ENCODE measurements at places on chromosomes 12 and 14. TPM values are rescaled to one million over a fixed set of nuclear protein-coding genes. Genes with fewer than 3 reads are reported as not detected.

Gene HOXC4
- total RNA-seq = 0.47 TPM

Gene TC2N
- total RNA-seq = 53.1 TPM

Gene KRT78
- total RNA-seq = not detected

Gene LMBR1L
- total RNA-seq = 61.7 TPM

Gene NTS
- total RNA-seq = 2.3 TPM

Gene PAPLN
- 10.7 TPM for total RNA-seq

Gene CCDC85C
- 15.3 TPM for total RNA-seq

Gene USP15
- total RNA-seq = 91.9 TPM

Gene ASCL4
- total RNA-seq = not detected

Gene SERPINA3
- 74.6 TPM for total RNA-seq

Gene NXPH4
- not detected for total RNA-seq

Gene AMHR2
- total RNA-seq = 1.2 TPM

Gene KCNA5
- 1.5 TPM for total RNA-seq

Gene MYF6
- not detected for total RNA-seq

GRCh38 chr12:95574799-95575452 lies 23.6 kb upstream of the USP44 start:
- no peaks in the 10 kb centered on the region for H3K4me1 ChIP-seq
- H3K27me3 ChIP-seq = no peaks in the 10 kb centered on the region
- H3K36me3 ChIP-seq = no peaks in the 10 kb centered on the region
- no peak overlapping the region for H3K4me3 ChIP-seq

GRCh38 chr14:101781240-101782061 lies 19.9 kb downstream of the PPP2R5C start:
- DNase-seq = no peak
- no peaks in the 10 kb centered on the region for H3K36me3 ChIP-seq
- peak overlapping the region; percentile 61 for H3K4me3 ChIP-seq
- H3K27ac ChIP-seq = peak overlapping the region; percentile 31

DNA sequence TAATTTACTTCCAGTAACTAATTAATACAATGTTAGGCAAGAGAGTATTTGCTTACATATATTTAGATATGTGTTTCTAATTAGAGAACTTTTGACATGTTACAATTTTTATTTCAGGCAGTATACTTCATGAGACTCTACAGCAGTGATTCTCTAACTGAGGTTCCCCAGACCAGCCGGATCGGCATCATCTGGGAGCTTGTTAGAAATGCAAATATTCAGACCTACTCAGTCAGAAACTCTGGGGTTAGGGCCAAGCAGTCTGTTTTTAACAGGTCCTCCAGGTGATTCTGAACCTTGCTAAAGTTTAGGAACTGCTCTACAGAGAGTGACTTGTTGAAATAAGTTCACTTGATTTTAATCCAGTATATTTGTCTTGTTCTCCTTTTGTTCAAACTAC lies 46.5 kb downstream of the ARID2 start:
- H3K27ac ChIP-seq = no peak overlapping the region
- peaks cover 18% of the 10 kb centered on the region for H3K4me1 ChIP-seq
- H3K4me3 ChIP-seq = no peak overlapping the region
- H3K36me3 ChIP-seq = no peaks in the 10 kb centered on the region
- DNase-seq = no peak

DNA sequence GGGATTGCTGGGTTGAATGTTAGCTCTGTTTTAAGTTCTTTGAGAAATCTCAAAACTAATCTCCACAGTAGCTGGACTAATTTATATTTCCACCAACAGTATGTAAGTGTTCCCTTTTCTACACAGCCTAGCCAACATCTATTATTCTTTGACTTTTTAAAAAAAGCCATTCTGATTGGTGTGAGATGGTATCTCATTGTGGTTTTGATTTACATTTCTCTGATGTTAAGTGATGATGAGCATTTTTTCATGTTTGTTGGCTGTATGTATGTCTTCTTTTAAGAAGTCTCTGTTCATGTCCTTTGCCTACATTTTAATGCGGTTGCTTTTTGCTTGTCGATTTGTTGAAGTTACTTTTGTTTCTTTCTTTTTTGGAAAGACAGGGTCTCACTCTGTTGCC lies 301.1 kb upstream of the OR4E1 start:
- no peaks in the 10 kb centered on the region for H3K27me3 ChIP-seq
- H3K4me3 ChIP-seq = no peak overlapping the region
- no peaks in the 10 kb centered on the region for H3K4me1 ChIP-seq
- no peaks in the 10 kb centered on the region for H3K36me3 ChIP-seq

DNA sequence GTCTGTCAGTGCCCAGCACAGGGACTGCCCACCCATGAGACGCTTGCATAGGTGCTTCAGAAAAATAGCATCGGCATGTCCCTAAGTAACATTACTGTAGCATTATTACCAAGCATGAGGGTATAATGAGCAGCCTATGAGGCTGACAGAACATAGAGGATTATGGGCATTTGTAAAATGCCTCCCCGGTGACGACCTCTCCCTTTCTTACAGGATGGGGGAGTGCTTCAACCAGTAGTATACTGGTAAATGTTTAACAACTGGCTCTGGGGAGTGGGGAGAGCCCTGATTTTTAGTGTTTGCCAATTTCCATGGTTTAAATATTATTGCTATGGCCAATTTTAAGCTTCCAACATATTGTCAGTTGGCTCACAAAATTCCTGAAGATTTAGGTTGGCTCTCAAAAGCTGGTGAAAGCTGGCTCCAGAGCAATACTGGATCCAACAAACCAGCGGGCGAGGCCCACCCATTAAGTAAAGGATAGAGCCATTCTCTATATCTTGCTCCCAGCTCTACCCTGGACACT lies 104.5 kb downstream of the ETNK1 start:
- H3K36me3 ChIP-seq = no peaks in the 10 kb centered on the region
- DNase-seq = no peak
- no peaks in the 10 kb centered on the region for H3K27me3 ChIP-seq
- no peak overlapping the region for H3K4me3 ChIP-seq

DNA sequence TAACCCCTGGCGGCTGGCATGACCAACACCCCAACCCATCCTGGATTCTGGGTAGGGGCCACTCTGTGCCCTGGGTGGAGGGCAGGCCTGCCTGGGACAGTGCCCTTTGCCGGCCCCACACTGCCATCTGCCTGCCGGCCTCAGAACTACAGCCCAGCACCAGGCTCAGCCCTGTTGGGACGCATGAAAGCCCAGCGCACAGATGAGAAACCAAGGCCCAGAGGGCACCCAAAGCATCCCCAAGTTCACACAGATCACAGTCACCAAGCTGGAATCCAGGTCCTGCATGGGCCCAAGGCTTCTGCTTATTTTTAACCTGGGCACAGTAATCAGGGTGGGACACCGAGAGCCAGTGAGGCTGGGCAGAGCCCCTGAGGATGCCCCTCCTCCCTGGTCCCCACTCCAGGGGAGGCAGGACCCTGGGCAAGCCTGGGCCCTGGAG lies 26.2 kb downstream of the RFLNA start:
- H3K27ac ChIP-seq = no peak overlapping the region
- peak; percentile 76 for DNase-seq
- H3K4me3 ChIP-seq = no peak overlapping the region
- H3K36me3 ChIP-seq = peaks cover 27% of the 10 kb centered on the region

- H3K27ac ChIP-seq = no peak overlapping the region
- H3K4me3 ChIP-seq = no peak overlapping the region
- no peaks in the 10 kb centered on the region for H3K36me3 ChIP-seq
- DNase-seq = no peak
- no peaks in the 10 kb centered on the region for H3K27me3 ChIP-seq
Observed at GRCh38 chr12:1518591-1519516, 75.5 kb downstream of the FBXL14 start.

- peak; percentile 84 for DNase-seq
- H3K4me1 ChIP-seq = peaks cover 35% of the 10 kb centered on the region
- H3K27ac ChIP-seq = peak within 1 kb of the TSS; percentile 36
- no peaks in the 10 kb centered on the region for H3K36me3 ChIP-seq
- H3K4me3 ChIP-seq = peak within 1 kb of the TSS; percentile 78
Observed at GRCh38 chr12:48817873-48818830, at the start of gene CACNB3. CACNB3 (plus strand) TSS chr12:48818496; CDS start chr12:48818930, 434 bp downstream.

DNA sequence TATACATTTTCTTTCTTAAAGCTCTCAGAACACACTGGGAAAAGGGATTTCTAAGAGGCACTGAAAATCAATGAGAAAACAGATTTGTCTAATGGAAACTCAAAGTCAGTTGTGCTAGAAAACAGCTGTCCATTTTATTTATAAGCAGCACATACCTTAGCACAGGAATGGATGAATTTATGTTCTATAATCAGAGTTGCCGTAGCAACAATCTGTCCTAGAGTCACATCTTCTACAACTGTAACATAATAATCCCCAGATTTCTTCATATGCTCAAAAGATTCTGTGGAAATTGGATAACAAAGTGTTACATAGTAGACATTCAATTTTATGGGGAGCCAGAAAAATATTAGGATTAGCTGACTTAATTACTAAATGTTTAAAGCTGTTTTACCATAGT lies 9.8 kb downstream of the GNPNAT1 start:
- H3K4me1 ChIP-seq = no peaks in the 10 kb centered on the region
- no peak overlapping the region for H3K4me3 ChIP-seq
- H3K27me3 ChIP-seq = no peaks in the 10 kb centered on the region
- no peak for DNase-seq

- H3K4me3 ChIP-seq = no peak overlapping the region
- no peaks in the 10 kb centered on the region for H3K36me3 ChIP-seq
- H3K27me3 ChIP-seq = peaks cover 4% of the 10 kb centered on the region
- H3K27ac ChIP-seq = no peak overlapping the region
- DNase-seq = no peak
Observed at GRCh38 chr12:118534003-118534402, 157.6 kb downstream of the SUDS3 start.

GRCh38 chr14:73358187-73358586 lies 100.2 kb downstream of the NUMB start:
- H3K4me3 ChIP-seq = no peak overlapping the region
- no peaks in the 10 kb centered on the region for H3K27me3 ChIP-seq
- peaks cover 6% of the 10 kb centered on the region for H3K4me1 ChIP-seq
- peaks cover 32% of the 10 kb centered on the region for H3K36me3 ChIP-seq
- DNase-seq = no peak

GRCh38 chr14:104908303-104908702 lies 16.4 kb upstream of the PLD4 start:
- no peak overlapping the region for H3K27ac ChIP-seq
- H3K27me3 ChIP-seq = peaks cover 13% of the 10 kb centered on the region
- H3K4me3 ChIP-seq = no peak overlapping the region
- DNase-seq = no peak
- no peaks in the 10 kb centered on the region for H3K36me3 ChIP-seq
- H3K4me1 ChIP-seq = no peaks in the 10 kb centered on the region

DNA sequence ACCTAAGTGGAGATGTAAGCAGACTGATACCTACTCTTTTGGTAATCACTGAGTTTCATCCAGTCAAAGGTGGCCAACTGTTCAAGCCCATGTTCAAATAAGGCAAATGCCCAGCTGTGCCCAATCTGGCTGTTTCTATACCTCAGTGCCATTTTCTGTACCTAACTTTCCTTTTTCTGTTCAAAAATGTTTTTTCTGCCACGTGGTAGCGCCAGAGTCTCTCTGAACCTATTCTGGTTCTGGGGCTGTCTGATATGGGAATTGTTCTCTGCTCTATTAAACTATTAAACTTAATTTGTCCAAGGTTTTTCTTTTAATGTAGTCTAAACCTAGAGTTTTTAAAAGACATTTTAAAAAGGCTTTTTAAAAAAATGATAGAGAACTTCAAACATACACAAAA lies 391.2 kb downstream of the NOVA1 start:
- no peak overlapping the region for H3K4me3 ChIP-seq
- no peak overlapping the region for H3K27ac ChIP-seq
- DNase-seq = no peak

GRCh38 chr12:14317362-14318146 lies 47.9 kb upstream of the ATF7IP start:
- DNase-seq = no peak
- H3K4me3 ChIP-seq = no peak overlapping the region
- H3K27ac ChIP-seq = no peak overlapping the region
- H3K4me1 ChIP-seq = no peaks in the 10 kb centered on the region

DNA sequence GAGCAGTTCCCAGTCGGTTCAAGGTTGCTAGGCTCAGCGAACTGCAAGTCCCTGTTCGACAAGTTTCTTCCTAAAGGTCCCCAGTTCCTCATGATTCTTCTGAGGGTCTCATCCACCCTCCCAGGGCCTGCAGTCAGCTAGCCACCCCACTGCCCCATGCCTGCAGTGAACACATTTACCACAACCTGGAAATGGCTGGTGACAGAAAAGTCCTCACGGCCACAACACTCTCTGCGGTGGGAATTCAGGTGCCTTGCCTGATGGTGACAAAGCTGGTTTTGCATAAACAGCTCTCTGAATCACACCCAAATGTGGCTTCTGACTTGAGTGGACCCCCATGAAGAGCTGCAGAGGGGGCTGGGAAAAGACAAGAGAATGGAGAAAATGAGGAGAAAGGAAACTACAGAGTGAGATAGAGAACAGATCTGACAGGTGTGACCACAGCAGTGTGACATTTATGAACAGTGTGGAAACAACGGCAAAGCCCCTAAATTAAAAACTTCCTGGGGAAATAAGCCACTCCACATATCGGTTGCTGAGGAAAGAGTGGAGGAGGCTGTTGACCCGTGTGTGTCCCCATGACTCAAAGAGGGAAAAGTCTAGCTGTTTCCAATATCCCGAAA lies 1.3 kb upstream of the CD27 start:
- H3K36me3 ChIP-seq = no peaks in the 10 kb centered on the region
- H3K4me3 ChIP-seq = no peak overlapping the region
- DNase-seq = no peak
- no peaks in the 10 kb centered on the region for H3K27me3 ChIP-seq

GRCh38 chr14:50882932-50883826 lies 11.3 kb downstream of the ABHD12B start:
- H3K27me3 ChIP-seq = no peaks in the 10 kb centered on the region
- DNase-seq = no peak
- no peak overlapping the region for H3K4me3 ChIP-seq
- H3K27ac ChIP-seq = no peak overlapping the region
- H3K4me1 ChIP-seq = no peaks in the 10 kb centered on the region
- H3K36me3 ChIP-seq = no peaks in the 10 kb centered on the region

DNA sequence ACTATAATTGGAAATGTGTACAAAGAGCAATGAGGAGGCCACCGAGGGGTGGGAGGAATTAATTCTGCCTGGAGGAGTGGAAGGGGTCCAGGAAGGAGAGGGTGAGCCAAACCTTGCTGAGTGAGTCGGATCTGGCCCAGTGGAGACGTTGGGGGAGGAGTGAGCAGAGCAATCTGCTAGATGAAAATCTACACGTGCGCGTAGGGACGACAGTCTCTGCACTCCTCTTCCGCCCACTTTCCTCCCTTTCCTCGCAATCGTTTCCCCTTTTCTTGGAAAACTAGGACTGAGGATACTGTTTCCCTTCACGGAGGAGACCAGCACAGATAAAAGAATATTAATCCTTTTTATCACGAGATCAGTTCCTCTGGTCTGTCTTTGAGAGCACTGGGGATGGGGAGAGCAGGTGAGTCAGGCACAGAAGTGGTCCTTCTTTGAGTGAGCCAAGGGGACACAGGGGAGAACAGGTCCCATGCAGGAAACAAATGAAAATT lies 2.9 kb upstream of the NAB2 start:
- H3K27ac ChIP-seq = peak overlapping the region; percentile 99
- DNase-seq = no peak
- H3K36me3 ChIP-seq = peaks cover 4% of the 10 kb centered on the region
- H3K4me1 ChIP-seq = peaks cover 32% of the 10 kb centered on the region
- H3K27me3 ChIP-seq = no peaks in the 10 kb centered on the region
